ENCODE measurements at places on chromosomes 2 and 18.
A peak's percentile ranks its signal among the peaks of the same experiment; 100 is the strongest.

DNA sequence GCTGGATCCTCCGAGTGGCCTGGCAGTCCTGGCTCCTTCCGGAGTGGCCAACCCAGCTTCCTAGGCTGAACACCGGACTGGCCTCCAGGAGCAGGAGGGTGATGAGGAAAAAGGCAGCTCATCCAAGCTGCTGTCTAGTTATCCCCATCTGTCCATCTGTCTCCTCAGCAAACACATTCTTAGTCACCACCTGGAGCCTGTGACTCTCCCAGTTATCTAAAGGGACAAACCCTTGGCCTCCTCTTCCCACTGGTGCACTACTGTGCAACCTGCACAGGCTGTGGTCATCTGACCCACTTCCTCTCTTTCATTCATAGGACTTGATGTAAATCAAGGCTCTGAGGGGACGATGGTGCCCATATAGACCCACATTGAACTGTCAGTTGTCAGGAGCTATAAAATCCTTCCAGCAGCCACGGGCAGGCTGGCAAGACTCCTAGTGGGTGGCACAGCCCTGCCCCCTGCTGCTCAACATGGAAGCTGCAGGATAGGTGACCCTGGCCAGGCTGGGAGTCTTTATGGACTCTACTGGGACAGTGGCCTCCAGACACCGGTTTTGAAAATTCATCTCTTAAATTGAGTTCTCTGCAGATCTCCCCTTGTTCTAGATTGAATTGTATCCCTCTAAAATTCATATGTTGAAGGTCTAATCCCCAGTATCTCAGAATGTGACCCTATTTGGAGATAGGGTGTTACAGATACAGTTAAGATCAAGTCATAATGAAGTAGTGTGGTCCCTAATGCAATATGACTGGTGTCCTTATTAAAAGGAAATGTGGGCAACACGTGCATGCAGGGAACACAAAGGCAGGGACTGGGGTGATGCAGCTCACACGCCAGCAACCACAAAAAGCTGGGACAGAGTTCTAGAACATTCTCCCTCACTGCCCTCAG is 29.3 kb upstream of the DUSP2 start:
- peak; percentile 76 for DNase-seq

DNA sequence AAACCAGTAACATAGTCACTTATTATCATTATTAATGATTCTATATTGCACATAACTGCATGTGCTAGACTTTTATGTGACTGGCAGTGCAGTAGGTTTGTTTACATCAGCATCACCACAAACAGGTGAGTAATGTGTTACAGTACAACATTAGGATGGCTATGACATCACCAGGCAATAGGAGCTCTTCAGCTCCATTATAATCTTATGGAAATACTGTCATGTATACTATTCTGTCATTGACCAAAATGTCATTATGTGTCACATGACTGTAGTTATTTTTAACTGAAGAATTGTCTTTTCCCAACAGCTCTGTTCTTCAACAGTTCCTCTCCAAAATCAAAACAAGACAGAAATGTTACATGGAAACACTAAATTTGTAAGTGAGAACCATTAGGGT is 96.3 kb downstream of the C18orf54 start:
- DNase-seq: no peak

DNA sequence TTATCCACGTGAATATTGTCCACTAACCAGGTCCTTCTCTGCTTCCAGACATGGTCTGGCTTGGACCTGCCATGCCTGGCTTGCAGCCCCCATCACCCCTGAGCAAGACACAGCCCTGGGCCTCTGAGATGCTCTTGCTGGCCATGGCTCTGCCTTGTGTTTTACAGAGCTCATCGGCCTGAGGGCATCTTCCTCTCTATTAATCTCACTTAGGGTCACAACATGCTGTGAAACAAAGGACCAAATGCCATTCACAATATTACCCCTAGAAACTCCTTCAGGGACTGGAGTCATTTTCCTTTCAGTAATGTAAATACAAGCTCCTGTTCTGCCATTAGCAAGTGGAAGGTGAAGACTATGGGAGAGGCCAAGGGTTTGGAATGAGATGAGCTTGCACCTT is 6.8 kb upstream of the TPO start:
- DNase-seq: no peak

GRCh38 chr18:5840547-5840946 is 54.8 kb downstream of the TMEM200C start:
- DNase-seq: no peak

DNA sequence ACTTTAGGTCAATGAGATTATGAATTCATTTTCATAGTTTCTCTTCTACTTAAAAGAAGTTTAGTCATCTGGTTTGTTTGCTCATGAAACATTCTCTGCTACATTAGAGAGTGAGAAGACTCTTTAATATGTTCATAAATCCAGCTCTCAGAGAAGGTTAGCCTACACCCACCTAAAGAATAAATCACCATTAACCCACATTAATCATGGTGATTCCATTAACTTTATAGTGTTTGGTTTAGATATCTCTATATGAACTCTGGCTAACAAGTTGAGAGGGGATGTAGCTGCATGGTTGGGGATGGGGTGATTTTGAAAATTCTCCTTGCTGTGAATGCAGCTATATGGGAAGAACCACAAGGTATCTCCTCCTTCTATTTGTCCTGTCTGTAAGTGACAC is 10.7 kb downstream of the TFPI start:
- DNase-seq: no peak

DNA sequence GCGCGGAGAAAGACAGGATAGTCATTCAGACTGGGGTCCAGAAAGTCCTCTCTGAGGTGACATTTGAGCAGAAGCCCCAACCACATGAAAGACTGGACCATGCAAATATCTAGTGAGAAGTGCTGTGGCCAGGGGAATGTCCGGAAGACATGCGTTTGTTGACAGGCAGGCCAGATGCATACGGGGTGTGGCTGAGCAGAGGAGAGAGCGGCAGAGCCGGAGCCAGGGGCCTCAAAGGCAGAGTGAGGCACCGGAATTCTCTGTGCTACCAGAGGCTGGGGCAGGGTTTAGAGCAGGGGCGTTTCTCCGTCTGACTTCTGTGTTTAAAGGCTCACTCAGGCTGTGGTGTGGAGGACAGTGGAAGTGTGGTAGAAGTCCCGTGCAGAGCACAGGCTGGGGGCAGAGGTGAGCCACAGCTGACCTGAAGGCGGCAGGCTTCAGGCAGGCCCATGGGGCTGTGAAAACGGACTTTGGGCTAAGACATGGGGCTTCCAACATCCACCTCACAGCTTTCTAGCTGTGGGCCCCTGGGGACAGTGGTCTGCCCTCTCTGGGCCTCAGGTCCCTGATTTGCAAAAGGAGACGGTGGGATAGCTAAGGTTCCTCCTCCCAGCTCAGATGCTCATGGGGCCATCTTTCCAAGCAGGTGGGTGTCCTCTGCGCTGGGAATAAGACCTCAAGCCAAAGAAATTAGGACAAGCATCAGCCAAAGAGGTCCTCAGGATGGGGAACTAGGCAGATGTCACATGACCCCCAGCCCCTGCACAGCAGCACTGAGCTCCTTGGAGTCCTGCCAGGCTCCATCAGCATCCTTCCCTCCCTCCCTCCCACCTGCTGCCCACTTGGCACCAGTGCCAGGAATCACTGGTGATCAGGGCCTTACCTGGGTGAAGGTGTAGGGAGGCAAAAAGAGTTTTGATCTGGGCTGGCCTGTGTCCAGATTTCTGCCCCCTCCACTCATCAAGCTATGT is 11.2 kb downstream of the RUFY4 start:
- no peak for DNase-seq

- no peak for DNase-seq
Observed at GRCh38 chr2:183283209-183283608, 159.0 kb downstream of the NUP35 start.

DNA sequence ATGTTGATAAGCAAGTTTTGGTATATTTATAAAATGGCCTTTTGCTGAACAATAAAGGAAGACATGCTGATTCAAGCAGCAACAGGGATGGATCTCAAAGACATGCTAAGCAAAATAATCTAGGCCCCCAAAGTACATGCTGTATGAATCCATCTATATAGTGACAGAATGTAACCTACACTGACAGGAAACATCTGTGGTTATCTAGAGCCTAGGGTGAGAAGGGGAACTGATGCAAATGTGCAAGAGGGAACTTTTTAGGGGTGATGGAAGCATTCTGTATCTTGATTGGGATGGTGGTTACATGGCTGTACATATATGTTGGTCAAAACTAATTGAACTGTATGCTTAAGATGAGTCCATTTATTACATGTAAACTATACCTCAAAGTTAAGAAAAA is 24.2 kb downstream of the CNRIP1 start:
- DNase-seq: no peak

DNA sequence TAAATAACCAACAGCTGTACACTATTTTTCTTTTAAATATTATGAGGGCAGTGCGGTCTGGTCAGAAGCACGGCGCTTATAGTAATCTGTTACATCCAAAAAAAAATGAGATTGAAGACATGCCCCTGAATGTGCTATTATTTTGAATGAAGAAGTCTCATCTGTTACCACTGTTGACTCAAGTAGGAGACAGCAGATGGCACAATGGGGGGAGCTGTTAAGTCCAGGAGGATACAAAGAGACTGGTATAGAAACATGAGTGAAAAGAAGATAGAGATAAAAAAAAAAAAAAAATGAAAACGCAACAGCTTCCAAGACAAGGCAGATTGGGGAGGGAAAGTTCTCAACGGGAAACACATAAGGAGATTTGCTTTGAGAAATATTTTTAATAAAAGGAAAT is 425.5 kb upstream of the PKDCC start:
- DNase-seq: no peak

DNA sequence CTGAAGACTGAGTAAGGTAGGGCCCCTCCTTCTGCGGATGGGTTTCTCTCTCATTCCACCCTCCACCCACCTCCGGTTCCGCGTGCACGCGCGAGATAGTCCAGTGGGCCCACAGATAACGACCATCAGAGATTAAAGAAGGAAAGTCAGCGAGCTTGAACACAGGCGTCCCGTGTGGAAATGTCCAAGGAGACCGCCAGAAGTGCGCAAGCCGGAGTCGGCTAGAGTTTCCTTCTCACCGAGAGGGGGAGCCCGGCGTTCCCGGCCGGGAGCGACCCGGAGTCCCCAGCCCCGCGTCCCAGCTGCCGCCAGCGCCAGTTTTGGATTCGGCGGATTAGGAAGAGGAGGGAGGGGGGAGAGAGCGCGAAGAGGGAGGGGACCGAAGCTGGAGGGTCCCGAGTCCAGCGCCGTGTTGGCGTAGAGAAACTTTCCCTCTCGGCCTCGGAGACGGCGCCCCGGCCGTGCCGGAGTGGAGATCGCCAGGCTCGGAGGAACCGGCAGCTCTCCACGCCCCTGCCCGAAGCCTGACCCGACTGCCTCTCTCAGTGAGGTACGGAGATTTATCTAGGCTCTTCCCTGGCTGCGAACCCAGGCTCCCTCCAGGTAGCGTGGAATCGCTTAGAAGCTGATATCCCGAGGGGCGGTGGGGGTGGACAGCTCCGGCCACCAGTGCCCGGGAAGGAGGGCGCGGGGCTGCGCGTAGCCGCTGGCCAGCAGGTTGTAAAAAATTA is at the start of gene GULP1:
Gene GULP1, plus strand, starts transcription at position 258 of the 731 bp plus-strand sequence. CDS start 185,829 bp downstream, outside the sequence.
- DNase-seq: no peak

- DNase-seq: no peak
Observed at GRCh38 chr2:28567061-28567471, 71.2 kb downstream of the PLB1 start.

GRCh38 chr2:85165088-85165690 is 32.0 kb downstream of the TCF7L1 start:
- no peak for DNase-seq

GRCh38 chr2:104758199-104758620 is 95.7 kb upstream of the POU3F3 start:
- DNase-seq: no peak

DNA sequence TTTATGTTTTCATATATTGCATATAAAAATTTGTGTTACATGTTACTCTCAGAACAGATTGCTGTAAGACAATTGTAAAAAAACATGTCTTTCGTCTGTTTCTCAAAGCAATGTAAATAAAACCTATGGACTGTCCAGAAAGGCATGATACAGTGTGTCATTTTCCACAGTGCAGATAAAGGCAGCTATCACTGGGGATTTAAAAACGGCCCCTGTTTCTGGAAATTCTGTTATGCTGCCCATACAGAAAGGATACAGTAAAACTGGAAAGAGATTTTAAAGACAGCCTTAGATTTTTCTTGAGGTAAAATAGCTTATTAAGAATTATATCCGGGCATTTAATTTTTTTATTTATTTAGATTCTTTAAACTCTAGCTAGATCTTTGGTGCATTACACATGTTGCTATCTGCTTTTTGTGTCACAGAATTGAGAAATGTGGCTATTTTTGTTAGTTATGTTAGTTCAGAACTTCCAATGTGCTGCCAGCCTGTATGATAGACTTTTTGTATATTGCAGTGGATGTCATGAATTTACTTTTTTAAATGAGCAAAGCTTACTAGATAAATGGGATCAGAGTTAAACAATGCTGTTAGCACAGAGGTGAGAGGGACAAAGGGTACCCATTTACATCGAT is 859 bp upstream of the INO80D start:
- no peak for DNase-seq

DNA sequence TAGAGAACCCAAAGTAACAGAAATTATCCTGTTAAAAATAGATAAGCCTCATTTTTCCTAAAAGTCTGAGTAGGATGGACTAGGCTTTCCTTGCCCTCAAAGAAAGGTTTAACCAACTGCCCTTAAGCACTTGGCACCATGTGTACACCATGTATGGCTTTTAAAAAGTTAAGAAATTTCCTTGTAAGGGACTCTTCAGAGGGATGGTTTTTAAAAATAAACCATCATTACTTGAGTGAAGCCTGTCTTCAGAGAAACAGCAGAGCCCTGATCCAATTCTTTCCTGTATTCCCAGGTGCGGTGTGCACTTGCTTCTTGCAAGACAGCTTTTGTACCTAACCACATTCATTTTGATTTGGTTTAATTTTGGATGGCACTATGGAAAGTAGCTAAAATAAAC is 1.1 kb upstream of the NEMP2 start:
- no peak for DNase-seq

- no peak for DNase-seq
Observed at GRCh38 chr2:59968441-59968840, 585.0 kb downstream of the BCL11A start.

Measured in stimulated activated CD8-positive, alpha-beta memory T cell treated with anti-CD3 and anti-CD28 coated beads, Interleukin-12 subunit alpha, Interleukin-12 subunit beta, amount 100 ng/mL, for 1 hour (primary cell).